ENCODE measurements at places on chromosomes 1 and 21.
A peak's percentile ranks its signal among the peaks of the same experiment; 100 is the strongest.

DNA sequence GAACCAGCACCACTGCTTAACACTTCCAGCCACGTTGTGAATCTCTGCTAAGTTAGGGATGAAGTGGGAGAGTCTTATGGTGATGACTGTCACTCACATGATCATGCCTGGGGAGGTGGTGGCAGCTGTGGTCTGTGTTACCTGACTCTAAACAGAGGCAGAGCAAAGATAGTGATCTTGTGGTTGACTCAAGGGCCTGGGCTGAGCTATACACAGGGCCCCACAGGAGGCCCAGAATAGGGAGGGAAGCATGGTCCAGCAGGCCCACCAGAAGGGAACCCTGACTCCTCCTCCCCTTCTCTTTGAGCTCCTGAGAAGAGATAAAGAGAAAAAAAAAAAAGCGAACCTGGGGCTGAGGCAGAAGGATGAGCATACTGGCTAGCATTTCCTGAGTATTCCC, 55.0 kb downstream of the PLXNA2 start:
- DNase-seq: no peak

- DNase-seq: no peak
These were observed 36.8 kb downstream of the TRIM11 start for GRCh38 chr1:228369608-228370438.

DNA sequence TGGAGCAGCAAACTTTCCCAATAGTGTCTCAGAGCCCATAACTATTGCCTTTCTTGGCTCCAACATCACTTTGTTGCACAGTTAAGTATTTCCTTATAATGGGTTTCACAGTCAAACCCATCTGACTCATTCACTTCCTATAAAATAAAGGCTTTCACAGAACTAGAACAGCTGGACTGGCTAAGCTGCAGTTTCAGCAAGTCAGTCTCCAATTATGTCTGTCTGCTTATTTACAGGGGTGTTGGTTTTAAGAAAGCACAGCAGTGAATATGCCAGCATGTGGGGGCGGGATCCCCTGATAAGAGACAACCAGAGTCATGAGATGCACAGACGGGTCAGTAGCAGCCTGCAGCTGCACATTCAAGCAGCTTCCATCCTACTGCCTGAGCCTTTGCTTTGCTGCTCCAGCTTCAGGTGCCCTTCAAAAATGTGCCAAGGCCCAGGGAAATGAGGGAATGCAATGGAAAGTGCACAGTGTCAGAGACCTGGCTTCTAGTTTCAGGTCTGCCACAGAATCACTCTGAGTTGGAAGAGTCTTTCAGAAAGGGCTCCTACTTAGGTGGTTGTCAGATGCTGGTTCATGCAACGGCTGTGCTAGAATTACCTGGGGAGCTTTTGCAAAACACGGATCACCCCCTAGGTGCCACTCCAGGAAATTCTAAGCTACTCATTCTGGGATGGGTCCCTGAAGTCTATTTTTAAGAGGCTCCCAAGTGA, 24.8 kb downstream of the RNF19B start:
- no peak for DNase-seq

GRCh38 chr1:66090859-66091457, 298.3 kb downstream of the PDE4B start:
- no peak for DNase-seq

- no peak for DNase-seq
These were observed 5.9 kb downstream of the CDC14A start for GRCh38 chr1:100358210-100358609.

GRCh38 chr1:117698398-117699160, 92.7 kb downstream of the TENT5C start:
- no peak for DNase-seq

GRCh38 chr21:34690041-34690792, 21.4 kb downstream of the CLIC6 start:
- no peak for DNase-seq

- no peak for DNase-seq
These were observed 4.8 kb downstream of the RUNX3 start for GRCh38 chr1:24925082-24925779.

DNA sequence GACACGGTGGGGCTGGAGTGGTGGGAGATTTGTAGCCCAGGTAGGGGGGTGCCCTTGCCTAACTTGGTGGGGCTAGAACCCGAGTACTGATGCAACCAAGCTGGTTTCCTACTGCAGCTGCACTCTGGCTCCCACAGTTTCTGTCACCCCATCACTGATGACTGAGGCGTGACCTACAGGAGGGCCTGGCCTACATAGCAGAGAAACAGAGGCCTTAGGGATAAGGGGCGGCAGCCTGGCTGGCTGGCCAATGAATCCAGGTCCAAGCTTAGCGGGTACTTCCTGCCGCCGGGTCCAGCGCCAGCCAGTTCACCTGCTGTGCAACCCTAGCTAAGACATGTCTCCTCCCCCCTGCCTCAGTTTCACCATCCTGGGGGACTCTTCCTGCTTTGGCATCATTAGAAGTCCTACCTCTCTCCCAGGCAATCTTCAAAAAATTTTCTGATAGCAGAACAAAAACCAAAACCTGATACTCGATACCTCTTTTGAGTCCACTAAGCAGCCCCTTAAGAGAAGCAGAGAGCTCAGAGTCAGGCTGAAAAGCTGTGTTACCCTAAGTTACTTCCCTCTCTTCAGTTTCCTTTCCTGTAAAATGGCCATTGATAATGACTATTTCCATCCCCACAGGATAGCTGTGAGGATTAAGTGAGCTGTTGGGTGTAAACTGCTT, 27.3 kb upstream of the RNF19B start:
- no peak for DNase-seq

DNA sequence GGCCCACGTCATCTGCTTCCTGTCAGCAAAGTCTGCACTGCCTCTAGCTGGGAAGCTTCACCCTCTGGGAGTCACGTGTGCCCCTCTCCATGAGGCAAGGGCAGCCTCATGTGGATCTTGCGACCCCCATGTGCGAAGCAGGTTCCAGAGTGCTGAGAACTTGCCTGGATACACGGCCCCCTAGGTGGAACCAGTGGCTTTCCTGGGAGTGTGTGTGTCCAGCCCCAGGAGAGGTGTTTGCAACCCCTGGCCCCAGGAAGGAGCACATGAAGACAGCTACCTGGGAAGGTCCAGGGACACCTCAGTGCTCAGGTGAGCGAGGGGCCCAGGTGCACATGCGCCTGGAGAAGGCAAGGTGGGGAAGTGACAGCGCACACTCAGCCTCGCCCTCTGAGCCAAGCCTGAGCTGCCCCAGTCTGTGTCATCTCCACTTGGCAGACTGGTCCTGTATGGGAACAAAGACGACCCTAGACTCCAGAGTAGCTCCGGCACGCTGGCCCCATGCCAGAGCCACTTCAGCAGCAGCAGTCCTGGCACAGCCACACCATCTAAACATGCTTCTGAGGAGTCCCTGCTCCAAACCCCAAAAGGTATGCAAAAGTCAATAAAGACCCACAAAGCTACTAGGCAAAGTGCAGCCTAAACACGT, 8.9 kb downstream of the LSS start:
- no peak for DNase-seq

GRCh38 chr1:15134285-15134684, 19.3 kb upstream of the TMEM51 start:
- no peak for DNase-seq

DNA sequence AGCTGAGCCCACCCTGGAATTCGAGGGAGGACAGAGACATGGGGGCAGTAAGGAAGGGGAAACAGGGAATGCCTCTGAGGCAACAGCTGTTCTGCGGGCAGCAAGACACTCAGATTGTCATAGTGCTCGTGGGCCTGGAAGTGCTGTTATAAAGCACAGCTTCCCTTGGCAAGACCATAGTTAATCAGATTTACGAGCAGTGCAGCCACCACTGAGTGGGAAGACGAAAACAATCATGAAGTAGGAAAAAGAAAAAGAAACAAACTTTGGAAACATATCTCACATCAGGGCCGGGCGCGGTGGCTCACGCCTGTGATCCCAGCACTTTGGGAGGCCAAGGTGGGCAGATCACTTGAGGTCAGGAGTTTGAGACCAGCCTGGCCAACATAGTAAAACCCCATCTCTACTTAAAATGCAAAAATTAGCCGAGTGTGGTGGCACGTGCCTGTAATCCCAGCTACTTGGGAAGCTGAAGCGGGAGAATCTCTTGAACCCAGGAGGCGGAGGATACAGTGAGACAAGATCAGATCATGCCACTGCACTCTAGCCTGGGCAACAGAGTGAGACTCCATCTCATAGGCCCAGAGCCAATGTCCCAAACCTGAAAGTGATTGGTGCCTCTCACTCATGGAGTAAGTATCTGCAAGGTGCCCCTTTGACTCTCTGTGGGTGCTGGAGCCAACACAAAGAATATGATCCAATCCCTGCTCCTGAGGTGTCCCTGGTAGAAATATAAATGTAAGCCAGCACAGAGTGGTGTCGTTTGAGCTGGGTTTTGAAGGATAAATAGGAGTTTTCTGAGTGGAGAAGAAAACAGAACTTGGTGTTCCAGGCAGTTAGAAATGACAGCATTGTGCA, 55.6 kb upstream of the GPR153 start:
- no peak for DNase-seq

GRCh38 chr21:35223480-35224156, 174.5 kb upstream of the RUNX1 start:
- DNase-seq: no peak

GRCh38 chr1:42533101-42533863, 70.2 kb downstream of the CCDC30 start:
- DNase-seq: no peak

DNA sequence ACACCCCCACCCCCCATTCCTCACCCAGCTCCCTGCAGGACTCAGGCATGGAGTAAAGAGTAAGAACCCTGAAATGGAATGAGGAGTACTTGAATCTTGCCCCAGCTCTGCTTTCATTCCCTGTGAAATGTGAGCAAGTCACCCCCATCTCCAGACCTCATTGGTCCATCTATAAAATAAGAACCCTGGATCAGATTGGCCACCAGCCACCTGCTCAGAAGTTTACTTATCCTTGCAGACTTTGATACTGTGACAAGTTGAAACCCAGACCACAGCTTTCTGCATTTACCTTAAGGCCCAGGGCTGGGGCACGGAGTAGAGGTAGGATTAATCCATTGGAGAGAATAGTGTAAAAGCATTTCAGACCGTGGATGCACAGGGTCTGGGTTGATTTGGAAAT, 2.2 kb downstream of the KISS1 start:
- DNase-seq: no peak

DNA sequence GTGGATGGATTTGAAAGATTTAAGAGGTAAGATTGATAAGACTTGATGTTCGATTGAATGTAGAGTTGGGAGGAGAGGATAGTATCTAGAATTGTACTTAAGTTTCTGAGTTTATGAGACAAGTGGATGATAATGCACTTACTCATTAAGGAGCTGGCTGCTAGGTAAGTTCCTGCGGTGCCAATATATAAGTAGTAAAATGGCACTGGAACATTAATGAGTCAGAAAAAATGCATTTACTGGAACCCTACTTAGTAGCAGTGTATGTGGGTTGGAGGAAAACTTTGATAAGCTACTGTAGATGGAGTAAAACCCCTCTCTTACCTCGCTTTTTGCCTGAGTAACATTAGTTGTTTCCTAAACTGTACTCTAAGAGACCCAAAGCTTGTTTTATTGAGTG, 68.2 kb downstream of the ZFYVE9 start:
- DNase-seq: no peak

DNA sequence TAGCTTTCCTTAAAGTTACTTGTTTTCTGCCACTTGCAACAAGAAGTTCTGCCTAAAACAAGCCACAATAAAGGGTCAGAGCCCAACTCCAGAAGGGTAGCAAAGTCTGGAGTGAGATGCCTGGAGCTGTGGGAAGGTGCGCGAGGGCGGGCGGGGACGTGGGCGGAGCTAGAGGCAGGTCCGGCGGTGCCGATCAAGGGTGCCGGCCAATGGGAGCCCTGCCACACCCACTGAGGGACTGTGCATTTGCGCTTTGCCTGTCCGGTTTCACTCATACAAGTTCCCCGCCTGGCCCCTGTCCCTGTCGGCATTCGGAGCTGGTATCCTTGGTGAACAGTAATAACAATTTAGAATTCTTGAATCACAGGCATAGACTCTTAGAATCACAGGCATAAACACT, 732.4 kb downstream of the MATN1 start:
- peak; percentile 32 for DNase-seq

GRCh38 chr1:39681294-39681693, 9.4 kb upstream of the NT5C1A start:
- DNase-seq: no peak

GRCh38 chr1:19254416-19254815, 2.8 kb downstream of the MRTO4 start:
- DNase-seq: no peak

DNA sequence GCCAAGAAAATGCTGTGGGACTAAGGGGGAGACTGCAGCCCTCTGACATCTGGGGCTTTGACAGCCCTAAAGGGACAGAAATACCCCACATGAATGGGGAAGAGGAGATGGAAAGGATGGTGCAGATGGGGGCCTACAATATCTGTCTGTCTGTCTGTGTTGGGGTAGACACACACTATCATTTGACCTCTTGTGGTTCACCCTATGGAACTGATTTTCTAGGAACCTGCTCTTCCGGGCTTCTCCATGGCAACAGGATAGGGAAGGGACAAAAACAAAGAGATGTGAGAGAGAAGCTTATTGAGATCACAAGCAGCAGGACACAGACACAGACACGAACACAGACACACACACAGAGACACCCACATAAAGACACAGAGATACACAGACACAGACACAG, 17.1 kb downstream of the KIF21B start:
- DNase-seq: no peak

- no peak for DNase-seq
These were observed 79.5 kb downstream of the JAK1 start for GRCh38 chr1:64886877-64887276.

DNA sequence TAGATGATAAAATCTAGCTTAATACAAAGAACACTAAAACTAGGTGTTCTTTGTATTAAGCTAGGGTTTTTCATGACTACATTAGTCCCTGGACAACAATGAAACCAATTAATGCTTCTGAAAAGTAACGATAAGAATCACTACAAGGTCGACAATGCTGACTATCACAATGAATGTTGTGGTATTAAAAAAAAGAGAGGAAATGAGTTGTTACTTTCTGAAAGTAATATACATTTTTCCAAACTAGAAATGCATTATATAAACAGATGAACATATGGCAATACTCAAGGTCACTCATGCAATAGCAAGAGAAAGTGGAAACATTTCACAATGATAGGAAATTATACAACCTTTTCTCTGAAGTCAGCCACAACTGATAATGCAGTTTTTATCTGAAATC, 19.0 kb downstream of the DPH5 start:
- no peak for DNase-seq

DNA sequence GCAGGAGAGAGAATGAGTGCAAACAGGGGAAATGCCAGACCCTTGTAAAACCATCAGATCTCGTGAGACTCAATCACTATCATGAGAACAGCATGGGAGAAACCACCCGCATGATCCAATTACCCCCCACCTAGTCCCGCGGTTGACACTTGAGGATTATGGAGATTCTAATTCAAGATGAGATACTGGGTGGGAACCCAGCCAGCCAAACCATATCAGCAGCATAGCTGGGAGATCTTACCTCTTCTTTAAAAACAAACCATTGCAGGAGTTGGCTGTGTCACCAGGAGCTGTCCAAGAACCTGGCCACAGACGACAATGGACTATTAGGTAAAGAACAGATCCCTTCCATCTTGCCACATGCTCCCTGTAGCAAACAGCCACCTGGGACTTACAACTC, 422.7 kb downstream of the MATN1 start:
- peak; percentile 20 for DNase-seq
